ENCODE measurements at places on chromosomes 11 and 22.

GRCh38 chr22:45515676-45516075, 13.0 kb downstream of the FBLN1 start:
- no peak for DNase-seq

- DNase-seq: no peak
These were observed 578.5 kb downstream of the BUD13 start for GRCh38 chr11:116194156-116194904.

DNA sequence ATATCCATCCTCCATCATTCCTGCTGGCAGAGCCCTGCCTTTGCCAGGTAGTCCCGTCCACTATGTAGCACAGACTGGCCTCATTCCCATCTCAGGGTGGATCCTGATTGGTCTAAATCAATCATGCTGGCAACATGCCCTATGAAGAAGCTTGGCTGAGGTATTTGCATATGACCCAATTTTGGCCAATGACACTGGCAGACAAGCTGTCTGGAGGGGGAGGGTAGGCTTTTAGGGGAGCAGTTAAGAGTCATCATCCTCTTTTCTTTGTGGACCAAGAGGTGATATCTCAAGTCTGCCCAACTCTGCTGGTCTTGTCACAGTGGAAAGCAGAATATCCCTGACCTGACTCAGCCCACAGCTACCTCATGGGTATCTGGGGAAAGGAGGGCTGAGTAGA, 5.1 kb downstream of the CCDC89 start:
- no peak for DNase-seq

- DNase-seq: no peak
These were observed 197.5 kb downstream of the C11orf87 start for GRCh38 chr11:109619498-109619897.

- peak; percentile 64 for DNase-seq
These were observed 15.5 kb downstream of the APOL3 start for GRCh38 chr22:36144886-36145541.

GRCh38 chr11:77259641-77260040, 41.8 kb downstream of the GDPD4 start:
- DNase-seq: no peak

DNA sequence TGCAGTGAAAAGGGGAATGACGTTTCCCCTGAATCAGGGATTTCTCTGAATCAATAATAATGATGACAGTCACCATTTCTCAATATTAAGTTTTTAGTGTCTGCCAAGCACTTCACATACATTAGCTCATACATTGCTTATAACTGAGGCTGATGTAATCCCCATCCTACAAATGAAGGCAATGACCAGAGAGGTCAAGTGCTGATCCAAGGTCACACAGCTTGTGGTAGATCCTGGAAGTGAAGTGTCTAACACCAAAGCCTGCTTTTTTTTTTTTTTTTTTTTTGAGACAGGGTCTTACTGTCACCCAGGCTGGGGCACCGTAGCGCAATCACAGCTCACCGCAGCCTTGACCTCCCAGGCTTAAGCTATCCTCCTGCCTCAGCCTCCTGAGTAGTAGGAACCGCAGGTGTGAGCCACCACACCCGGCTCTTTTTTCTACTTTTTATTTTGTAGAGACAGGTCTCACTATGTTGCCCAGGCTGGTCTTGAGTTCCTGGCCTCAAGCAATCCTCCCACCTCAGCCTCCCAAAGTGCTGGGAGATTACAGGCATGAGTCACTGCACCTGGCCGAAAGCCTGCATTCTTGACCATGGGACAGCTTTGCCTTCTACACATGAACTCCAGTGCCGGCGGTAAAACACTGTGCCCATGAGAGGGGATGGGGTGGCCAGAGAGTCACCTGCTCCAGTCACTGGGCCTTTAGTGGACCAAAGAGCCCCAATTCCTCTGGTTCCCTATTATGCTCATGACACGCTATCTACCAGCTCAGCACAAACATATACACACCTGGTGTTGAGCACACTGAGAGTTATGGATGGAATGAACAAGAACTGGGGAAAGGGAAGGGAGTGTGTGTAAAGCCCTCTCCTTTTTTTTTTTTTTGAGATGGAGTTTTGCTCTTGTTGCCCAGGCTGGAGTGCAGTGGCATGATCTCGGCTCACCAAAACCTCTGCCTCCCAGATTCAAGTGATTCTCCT, 17.4 kb downstream of the ARHGAP1 start:
- DNase-seq: no peak

Measured in endothelial cell (in vitro differentiated cells).